ENCODE measurements at places on chromosomes 6 and 20.

DNA sequence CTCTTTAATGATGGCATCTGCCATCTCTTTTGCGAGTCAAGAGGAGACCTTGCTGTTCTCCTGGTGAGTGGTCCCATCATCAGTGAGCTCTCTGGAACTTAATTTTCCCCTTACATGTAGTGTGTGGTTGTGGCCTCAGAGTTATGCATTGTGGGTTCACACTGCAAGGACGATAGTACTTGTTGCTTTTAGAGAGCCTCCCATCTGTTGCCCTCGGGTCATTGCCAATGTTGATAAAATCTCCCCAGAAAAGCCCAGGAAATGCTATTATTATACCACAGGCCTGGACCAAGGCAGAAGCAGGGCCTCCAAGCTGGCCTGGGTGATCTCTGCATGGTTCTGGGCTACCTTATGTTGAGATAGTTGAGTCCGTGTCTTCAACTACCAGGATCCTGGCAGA lies 241.6 kb downstream of the BMP7 start:
- no peak for DNase-seq

GRCh38 chr6:21348504-21349195 lies 244.9 kb upstream of the SOX4 start:
- DNase-seq, result no peak

DNA sequence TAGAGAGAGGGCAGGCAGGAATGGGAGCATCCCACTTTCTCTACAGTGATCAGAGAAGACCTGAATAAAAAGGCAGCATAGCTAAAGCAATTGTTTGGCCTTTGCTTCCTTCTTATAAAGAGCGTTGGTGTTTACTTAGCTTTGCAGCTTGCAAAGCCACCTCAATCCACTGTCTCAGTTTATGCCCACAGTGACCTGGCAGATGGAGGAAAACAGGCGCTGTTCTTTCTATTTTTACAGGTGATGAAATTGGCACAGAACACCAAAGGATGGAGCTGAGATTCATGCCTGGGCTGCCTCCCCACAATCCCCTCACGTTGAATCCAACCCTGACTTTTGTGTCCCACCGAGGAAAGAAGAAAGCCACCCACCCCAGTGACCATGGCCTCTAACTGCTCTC lies 130.5 kb downstream of the TTLL2 start:
- no peak for DNase-seq

DNA sequence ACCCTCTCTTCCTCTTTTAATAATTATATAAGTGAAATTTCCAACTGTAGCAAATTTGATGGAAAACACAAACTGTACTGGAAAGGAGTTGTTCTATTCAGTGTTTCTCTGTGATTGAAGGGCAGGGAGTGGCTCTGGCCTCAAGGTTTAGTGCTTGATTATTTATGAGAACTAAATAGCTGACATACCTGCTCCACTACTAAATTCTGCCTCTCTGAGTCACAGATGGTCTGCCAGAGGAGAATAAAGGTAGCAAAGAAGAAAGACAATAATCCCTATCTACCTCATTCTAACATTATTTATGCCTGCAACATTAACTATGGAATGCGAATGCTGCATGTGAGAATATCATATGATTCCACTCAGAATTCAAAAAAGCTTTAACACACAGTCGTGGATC lies 9.3 kb downstream of the BMP5 start:
- DNase-seq, result no peak

GRCh38 chr6:122609881-122610689 lies at the start of gene PKIB:
TSS of gene PKIB (plus strand) at chr6:122610405. CDS start at chr6:122717795, 107,390 bp downstream.
- DNase-seq, result no peak

DNA sequence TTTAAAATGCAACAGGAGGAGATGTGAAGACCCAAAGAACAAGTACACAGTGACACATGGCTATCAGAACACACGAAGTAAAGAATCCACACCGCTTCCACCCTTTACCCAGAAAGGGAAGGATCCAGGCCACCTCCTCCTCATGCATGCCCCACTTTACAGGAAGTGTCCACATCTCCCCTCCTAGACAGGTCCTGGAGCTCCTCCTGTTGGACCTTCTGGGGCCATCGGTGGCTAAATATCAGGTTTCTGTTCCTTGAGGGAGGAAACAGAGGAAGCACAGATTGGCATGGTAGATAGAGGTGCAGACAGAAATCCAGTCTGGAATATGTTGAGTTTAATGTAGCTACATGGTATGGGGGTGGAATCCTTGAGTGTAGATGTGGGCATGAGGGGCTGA lies 10.9 kb downstream of the NINL start:
- DNase-seq, result no peak

DNA sequence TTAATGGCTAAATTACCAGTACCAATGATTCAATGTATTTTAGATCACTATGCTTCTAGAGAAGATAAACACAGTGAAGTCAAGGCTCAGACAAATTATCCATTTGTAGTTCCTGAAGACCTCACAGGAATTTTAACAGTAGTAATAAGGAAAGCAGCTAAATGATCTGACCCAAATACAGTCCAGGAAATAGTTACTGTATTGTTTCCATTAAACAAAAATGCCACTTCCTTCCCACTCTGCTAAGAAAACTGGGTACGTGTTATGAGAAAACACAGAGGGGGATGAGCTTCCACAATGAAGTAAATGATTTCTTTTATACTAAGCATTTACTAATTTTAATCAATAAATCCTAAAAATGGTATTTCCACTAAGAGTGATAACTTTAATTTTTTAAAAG lies 127.9 kb downstream of the CDK19 start:
- no peak for DNase-seq

DNA sequence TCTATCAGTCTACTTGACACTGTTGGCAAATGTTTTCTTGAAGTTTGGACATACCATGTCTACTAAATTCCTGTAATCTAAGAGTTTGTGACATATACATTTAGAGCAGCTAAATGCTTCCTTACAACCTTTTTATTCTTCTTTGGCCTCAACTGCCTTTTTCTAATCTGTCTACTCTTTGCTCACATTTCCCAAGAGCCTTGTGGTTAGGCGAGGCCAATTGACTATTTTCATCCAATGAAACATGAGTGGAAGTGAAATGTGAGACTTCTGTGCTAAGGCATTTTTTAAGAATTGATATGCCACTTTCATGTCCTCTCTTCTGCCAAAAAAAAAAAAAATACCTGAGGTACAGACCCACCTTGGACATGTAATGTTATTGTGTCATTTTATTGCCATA lies 158.2 kb upstream of the MCHR2 start:
- no peak for DNase-seq

- no peak for DNase-seq
These were observed 165.2 kb downstream of the WDR27 start for GRCh38 chr6:169536446-169537170.

DNA sequence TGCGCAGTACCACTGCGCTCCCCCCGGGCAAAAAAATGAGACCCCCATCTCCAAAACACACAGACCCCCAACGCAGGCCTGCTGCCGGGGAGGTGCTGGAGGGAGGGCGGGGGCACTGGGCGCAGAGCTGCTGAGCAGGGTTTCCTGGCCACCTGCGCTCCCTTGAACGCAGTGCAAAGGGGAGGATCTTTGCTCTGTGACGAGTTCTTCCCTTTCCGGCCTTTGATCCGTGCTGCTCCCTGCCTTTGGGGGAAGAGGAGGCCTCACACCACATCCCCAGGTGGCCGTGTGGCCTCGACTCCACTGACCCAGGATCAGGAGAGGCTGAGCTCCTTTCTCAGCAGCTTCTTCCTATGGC lies 8.9 kb upstream of the COL20A1 start:
- DNase-seq, result no peak

GRCh38 chr20:63065911-63066310 lies 59.1 kb upstream of the BHLHE23 start:
- DNase-seq, result no peak

DNA sequence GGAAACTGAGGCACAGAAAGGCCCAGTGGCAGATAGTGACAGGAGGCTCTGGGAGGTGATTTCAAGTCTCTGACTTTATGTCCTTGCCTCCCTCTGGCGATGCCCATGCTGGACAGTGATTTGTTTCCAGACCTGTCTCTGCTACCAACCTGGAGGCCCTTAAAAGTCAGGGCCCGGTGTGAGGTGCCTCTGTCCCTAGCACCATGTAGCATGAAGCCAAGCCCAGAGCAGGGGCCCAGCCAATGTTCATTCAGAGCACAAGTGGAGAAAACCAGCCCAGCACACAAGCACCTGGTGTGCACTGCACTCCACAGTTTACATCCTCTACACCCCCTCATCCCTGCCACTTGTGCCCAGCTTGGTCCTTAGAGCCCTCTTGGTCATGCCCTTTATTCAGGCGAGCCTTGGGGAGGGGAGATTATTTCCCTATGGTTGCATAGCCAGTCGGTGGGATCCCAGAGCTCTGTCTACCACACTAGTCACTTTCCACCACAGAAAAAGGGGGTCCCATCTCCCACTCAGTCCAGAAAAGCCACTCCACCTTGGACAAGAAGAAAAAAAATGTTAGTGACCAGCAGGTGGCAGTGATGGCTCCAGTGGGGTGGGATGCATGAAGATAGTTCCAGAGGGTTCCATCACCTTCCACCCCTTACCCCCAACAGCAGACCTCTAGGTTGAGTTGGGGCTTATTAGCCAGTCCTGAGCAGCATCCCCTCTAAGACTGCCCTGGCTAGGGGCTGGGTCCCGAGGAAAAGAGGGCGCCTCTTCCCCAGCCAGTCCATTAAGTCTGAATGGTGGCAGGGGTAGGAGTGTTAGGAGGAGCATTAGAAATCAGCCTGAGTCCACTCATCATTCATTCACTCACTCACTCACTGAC lies 30.9 kb downstream of the KIAA1755 start:
- no peak for DNase-seq

GRCh38 chr6:161037873-161038228 lies 46.3 kb downstream of the MAP3K4 start:
- DNase-seq, result no peak
